A549 treated with Hydrocortisone at 1 μM for 4 hours (cell line): ENCODE measurements at places on chromosomes 11 and 22. TPM values are rescaled to one million over a fixed set of nuclear protein-coding genes. Genes with fewer than 3 reads are reported as not detected.

The AIFM3 gene
- total RNA-seq, result 1.6 to 3.8 TPM (median 3.5 TPM) in 5 replicates

The APOBEC3B gene
- total RNA-seq, result 25.2 to 30.3 TPM (median 28.0 TPM) in 5 replicates

The IGLL1 gene
- total RNA-seq, result not detected in 5 replicates

The OR5D13 gene
- not detected in 5 replicates for total RNA-seq

The APOA5 gene
- total RNA-seq, result not detected in 5 replicates

The ZNF215 gene
- 0.78 to 1.0 TPM (median 0.85 TPM) in 5 replicates for total RNA-seq

The OR2AG2 gene
- 0.07 to 0.20 TPM in 2 of 5 replicates, not detected in the others for total RNA-seq

The GRAP2 gene
- total RNA-seq, result not detected in 5 replicates

The MMP10 gene
- 0.62 to 1.5 TPM (median 0.96 TPM) in 5 replicates for total RNA-seq

The SWAP70 gene
- total RNA-seq, result 24.3 to 36.3 TPM (median 28.3 TPM) in 5 replicates

The OR4C16 gene
- total RNA-seq, result not detected in 5 replicates

The OR52A1 gene
- total RNA-seq, result not detected in 5 replicates

The HBG2 gene
- total RNA-seq, result not detected in 5 replicates
